ENCODE measurements at places on chromosomes 4 and X.

GRCh38 chrX:152819732-152820131 lies 10.8 kb downstream of the CETN2 start:
- DNase-seq = no peak

DNA sequence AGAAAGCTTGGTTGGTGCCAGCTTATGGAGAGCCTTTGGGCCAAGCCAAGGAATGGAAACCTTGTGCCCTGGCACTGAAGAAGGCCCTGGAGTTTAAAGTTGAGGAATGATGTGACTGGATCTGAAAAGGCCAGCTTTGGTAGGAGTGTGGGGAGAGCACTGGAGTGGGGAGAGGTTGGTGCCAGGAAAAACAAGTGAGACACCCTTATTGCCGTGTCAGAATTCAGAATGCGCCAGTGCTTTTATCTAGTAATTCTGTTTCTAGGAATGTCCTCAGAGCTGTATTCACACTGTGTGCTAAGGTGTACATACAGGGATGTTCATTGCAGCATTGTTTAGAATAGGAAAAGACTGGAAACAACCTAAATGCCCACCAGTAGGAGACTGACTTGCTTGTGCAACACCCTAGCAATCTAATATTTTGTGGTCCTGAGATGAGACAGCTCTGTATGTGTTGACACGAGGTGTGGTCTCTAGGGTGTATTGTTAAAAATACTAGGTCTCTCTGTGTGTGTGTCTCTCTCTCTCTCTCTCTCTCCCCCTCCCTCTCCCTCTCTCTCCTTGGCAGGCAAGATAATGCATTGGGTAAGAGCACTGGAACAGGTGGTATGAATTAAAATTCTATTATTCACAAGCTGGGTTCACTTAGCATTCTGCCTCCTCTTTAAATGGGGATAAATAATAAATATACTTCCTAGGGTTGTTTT lies 107.8 kb downstream of the GATB start:
- no peak for DNase-seq

DNA sequence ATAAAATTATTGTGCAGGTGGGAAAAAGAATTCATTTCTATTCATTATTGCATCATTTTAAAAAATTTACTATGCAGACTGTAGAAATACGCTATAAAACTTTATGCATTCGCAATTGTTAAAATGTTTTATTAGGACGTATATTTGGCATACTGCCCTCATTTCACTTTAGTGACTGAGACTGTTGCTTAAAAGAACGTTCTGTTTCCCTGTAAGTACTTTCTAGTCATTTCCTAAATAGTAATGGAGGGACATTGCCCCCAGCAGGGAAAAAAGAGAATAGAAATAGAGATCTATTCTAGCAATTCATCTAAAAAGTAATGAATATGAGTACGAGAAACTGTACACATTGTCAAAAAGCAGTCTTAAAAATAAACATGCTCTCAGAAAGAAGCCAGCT lies 1295.8 kb upstream of the TENM3 start:
- no peak for DNase-seq

- DNase-seq = no peak
Measured at GRCh38 chrX:52341493-52341892, 27.3 kb upstream of the XAGE2 start.

GRCh38 chr4:2882341-2882740 lies 38.7 kb downstream of the ADD1 start:
- DNase-seq = no peak

- DNase-seq = no peak
Measured at GRCh38 chr4:156497486-156497885, 474.1 kb downstream of the PDGFC start.

DNA sequence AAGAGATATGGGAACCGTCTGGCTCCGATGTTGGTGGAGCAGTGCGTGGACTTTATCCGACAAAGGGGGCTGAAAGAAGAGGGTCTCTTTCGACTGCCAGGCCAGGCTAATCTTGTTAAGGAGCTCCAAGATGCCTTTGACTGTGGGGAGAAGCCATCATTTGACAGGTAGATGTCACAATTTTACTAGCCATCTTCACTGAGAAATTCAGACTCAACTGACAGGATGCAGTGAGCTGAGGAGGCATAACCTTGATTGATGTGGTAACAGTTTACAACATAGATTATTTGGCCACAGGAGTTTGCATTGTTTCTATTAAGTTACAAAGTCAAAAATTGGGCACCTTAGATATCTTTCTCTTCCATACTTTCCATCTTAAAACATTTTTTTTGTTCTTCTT lies 417.7 kb downstream of the MAPK10 start:
- DNase-seq = no peak

DNA sequence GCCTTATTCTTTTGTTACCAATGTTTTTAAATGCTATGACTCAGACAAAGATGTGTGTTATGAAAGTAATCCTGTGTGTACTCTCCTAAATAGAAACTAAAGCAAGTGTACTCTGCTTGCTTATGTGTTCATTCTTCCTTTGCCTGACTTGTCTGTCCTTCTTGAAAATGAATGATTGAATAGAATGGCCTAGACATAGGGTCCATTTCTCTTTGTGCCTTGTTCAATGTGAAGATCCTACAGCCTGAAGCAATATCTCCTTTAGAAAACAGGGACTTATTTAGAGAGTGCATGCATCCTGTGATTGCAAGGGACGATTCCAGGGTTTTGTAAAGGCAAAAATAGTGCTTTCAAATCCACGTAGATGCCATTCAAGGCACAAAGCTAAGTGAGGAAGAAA lies 343.6 kb upstream of the TACR3 start:
- DNase-seq = no peak

DNA sequence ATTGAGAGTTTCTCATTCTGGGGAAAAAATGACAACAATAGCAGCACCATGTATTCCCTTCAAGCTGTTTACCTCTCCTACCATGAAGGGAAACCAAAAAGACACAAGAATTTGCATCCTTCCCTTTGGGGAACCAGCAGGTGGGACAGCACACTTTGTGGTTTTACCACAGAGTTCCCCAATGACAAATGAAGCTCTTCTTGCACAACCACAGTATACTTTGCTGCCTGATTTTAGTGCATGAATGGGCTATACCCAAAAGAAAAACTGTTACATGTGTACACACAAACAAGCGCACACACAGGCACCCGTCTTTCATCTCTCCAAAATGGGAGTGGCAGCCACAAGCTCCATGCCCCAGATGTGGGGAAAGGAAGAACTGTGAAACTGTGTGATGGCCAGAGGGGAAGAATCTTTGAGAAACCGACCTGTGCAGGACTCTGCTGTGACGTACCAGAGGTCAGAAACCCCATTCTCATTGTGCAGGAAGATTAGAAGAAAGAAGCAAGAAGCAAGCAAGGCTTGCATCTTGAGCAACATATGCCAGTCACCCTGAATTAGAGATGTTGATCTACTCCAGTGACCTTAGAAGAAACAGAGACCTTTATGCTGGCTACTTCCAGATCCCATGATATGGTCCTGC lies 2.7 kb upstream of the MAML3 start:
- peak; percentile 32 for DNase-seq

GRCh38 chr4:46249106-46249505 lies 125.3 kb upstream of the GABRG1 start:
- no peak for DNase-seq

- no peak for DNase-seq
Measured at GRCh38 chr4:125368671-125369081, 53.9 kb downstream of the FAT4 start.

- DNase-seq = no peak
Measured at GRCh38 chr4:45638641-45639040, 485.2 kb downstream of the GABRG1 start.

DNA sequence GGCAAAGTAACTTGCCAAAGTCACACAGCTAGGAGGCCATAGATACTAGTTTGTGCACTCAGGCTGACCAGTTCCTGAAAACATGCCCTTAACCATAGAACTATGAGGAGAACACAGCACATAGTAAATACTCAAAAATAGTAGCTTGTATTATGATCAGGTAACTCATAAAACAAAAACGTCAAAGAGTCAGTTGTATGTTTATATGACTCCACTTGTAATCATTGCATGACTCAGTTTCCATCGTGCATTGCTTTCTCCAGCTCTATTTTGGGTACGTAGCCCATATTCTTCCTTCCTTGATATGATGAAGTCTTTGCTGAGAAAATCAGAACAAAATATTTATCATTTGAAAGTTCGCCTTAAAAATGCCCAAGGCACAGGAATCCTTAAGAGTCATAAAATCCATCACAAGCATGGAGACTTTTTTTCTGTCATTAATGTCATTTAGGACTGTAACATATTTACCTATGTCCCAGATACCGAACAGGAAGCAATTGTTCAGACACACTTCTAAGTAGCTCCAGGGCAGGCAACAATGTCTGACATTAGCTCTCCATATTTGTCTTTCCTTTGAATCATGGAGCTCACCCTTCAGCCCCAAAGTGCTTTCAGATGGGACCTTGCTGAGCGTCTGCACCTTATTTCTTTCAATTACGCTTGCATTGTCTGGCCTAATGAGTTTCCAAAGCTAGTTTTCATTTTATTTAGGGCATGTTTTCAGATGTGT lies 11.2 kb upstream of the MID1 start:
- no peak for DNase-seq

DNA sequence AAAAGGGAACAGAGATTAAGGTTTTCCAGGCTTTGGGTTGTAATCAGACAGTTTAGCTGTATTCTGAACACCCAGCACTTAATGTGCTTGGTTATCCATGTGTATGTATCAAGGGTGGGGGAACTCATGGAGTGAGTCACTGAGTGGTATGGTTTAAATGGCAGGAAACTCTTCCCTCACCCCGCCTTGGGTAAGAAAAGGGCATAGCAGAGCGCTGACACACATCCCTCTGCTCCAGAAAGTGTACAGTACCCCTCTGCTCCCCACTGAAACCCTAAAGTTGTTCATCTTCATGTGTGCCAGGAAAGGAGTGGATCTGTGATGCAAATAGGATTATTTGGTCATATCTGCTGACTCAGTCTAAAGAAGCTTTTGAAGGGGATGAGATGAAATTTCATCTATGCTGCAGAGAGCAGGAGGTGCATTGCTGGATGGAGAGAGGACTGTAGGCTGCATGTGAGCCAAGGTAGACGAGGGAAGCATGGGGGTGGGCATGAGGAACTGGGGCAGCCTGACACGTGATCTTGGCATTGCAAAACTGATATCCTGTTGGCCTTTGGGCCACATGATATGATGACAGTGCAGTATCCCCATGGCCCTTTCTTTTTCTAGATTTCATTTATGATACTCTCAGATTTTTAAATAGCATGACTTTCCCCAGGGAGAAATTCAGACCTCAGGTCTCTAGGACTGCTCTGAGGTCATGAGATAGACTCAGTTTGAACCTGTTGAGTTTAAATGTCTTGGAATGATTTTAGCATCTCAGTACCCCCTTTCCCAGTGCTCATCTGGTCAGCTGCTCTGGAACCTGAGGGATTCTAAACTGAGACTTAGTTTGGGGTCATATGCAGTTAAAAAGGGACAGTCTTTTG lies 84.8 kb downstream of the TMEM164 start:
- no peak for DNase-seq

- DNase-seq = no peak
Measured at GRCh38 chr4:100738196-100739165, 220.7 kb upstream of the EMCN start.

GRCh38 chr4:66212489-66212888 lies 542.2 kb upstream of the EPHA5 start:
- DNase-seq = no peak

DNA sequence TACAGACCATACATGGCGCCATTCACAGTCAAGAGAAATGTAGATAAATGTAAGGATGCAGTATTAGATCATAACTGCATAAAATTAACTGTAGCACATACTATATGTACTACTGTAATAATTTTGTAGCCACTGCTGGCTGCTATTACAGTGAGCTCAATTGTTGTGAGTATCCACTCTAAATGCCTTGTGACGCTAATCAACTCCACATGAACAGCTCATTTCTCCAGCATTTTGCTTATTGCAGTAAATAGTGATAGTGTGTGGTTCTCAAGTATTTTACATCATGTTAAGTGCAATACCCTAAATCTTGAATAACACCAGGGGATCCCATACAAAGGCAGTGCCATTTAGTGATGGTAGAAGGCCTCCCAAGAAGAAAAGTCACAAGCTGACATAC lies 21.2 kb downstream of the FGFBP1 start:
- no peak for DNase-seq

GRCh38 chr4:184936071-184936470 lies 82.2 kb upstream of the HELT start:
- DNase-seq = no peak

DNA sequence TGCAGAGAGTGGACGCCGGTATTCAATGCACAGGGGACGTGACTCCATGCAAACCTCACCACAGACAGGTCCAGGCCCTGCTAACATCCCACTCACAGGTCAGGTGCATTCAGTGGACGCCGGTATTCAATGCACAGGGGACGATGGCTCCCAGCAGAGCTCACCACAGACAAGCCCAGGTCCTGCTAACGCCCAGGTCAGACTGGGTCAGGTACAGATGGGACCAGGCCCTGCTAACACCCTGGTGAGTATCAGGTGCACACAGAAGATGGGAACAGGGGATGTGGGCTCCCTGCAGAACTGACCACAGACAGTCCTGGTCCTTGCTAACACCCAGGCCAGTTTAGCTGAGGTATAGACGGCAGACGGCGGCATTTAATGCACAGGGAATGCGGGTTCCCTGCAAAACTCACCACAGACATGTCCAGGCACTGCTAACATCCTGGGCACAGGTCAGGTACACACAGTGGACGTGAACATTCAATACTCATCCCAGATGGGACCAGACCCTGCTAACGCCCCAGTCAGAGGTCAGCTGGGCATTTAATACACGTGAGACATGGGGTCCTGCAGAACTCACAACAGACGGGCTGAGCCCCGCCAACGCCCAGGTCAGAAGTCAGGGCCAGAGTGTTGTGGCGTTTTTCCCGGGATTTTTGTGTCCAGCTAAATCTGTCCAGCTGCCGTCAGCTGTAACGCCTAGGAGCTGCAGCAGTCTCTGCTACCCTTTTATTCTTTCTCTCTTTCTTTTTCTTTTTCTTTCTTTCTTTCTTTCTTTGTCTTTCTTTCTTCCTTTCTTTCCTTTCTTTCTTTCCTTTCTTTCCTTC lies 99.2 kb downstream of the SHOX start:
- no peak for DNase-seq

- DNase-seq = no peak
Measured at GRCh38 chr4:172996571-172997216, 171.9 kb upstream of the GALNT7 start.

- DNase-seq = no peak
Measured at GRCh38 chr4:2689114-2689513, 67.0 kb downstream of the TNIP2 start.

DNA sequence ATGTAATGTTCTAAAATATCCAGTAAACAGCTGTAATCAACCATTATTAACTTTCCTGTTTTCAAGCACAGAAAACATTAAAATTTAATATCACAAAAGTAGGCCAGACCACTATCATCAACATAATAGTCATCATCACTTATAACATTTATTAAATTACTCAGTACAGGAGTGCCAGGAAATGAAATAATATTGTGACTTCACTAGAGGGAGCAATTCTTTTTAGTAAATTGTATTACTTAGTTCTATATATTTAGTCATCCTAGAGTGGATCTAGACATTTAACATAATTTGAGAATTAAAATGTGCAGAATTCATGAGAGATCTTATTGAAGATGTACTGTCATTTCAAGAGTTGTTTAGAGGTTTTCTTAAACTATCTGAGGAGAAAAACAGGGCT lies 33.6 kb downstream of the PITX2 start:
- DNase-seq = no peak

All from germinal center (tissue), 1 donor.